ENCODE measurements at places on chromosomes 3 and 15. TPM values are rescaled to one million over a fixed set of nuclear protein-coding genes. Genes with fewer than 3 reads are reported as not detected.
A peak's percentile ranks its signal among the peaks of the same experiment; 100 is the strongest.

Gene DAPK2
- 5.2 TPM for total RNA-seq

Gene CDCP1
- 124 TPM for total RNA-seq

Gene ILDR1
- total RNA-seq = 5.6 TPM

Gene CYP1A1
- 2.3 TPM for total RNA-seq

Gene C3orf20
- total RNA-seq = not detected

Gene B3GALNT1
- total RNA-seq = 125 TPM

Gene BRK1
- 110 TPM for total RNA-seq

Gene TMCO5A
- total RNA-seq = not detected

Gene UROC1
- not detected for total RNA-seq

Gene TRPC1
- total RNA-seq = 1.7 TPM

Gene CADPS
- not detected for total RNA-seq

Gene DNAJB8
- not detected for total RNA-seq

Gene NRROS
- 0.29 TPM for total RNA-seq

Gene PLA2G4E
- total RNA-seq = not detected

Gene FAM107A
- total RNA-seq = 0.29 TPM

Gene SGO1
- 12.6 TPM for total RNA-seq

Gene IQCF5
- total RNA-seq = not detected

Gene ANKRD34C
- not detected for total RNA-seq

DNA sequence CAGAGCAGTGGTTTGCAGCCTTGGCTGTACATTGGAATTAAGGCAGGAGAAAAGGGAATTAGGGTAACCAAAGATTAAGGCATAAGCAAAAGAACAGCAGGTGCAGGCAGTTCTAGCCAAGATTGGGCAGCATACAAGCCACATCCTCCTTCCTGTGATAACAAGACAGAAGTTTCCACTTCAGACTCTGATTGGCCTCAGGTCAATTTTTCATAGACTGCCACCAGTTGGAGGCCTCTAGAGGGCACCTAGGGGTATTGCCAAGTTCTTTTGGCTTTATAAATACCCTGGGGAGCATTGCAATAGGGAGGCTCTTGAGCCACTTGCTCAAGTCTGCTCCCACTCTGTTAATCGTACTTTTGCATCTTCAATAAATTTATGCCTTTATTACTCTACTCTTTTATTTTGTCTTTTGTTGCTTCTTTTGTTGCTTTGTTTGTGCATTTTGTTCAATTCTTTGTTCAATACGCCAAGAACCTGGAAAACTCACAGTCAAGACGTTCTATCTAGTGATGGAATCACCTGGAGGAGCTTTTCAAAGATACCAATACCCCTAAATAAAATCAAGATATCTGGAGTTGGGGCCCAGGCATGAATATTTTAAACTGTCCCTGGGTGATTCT, 32.2 kb upstream of the FMN1 start:
- peak; percentile 81 for DNase-seq

DNA sequence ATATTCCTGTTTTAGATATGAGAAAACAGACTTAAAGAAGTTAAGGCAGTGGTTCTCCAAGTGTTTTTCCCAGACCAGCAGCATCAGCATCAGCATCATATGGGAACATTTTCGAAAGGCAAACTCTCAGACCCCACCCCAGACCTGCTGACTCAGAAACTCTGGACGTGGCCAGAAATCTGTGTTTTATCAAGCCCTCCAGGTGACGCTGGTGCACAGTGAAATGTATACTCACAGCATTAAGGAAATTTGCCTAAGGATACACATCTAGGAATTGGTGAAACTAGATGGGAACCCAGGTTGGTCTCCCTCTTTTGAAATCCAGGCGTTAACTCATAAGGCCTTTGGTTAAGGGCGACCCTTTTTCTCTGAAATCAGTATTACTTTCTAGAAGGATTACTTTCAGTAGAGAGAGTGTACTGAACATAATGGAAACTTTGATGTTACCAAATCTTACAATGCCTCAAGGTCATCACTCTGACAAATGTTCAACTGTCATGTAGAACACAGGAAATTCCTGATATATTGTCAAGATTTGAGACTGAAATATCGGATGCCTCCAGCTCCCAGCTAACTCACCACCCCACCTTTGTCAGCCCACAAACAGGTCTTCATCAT, 910.2 kb downstream of the ROBO1 start:
- DNase-seq = peak; percentile 63

- no peak for DNase-seq
Observed at GRCh38 chr3:32453346-32453745, 49.3 kb downstream of the CMTM6 start.

- DNase-seq = no peak
Observed at GRCh38 chr15:98878862-98879261, 128.7 kb downstream of the PGPEP1L start.

GRCh38 chr3:20401253-20401652, 215.2 kb upstream of the SGO1 start:
- DNase-seq = no peak

DNA sequence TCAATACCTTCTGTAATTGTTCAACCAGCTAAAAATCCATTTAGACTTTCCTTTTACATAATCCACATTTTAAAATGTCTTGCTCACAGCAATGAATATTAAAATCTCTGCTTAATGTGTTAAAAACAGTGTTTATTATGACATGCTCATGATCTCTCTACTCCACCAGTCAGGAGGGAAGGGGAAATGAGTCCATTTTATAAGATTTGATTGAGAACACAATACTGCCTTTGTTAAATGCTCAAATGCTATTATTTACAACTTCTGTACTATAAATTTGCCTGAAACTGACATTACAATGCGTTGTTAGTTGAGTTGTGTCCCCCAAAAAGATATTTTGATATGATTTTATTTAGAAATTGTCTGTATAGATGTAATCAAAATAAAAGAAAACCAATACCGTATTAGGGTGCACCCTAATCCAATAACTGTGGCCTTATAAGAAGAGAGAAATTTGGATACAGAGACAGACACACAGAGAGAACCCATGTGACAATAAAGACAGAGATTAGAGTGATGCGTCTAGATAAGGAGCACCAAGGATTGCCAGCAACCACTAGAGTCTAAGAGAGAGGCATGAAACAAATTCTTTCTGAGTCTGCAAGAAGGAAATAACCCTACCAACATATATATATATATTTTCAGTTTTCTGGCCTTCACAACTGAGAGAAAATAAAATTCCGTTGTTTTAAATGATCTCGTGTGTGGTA, 9.1 kb upstream of the PLSCR4 start:
- DNase-seq = no peak

DNA sequence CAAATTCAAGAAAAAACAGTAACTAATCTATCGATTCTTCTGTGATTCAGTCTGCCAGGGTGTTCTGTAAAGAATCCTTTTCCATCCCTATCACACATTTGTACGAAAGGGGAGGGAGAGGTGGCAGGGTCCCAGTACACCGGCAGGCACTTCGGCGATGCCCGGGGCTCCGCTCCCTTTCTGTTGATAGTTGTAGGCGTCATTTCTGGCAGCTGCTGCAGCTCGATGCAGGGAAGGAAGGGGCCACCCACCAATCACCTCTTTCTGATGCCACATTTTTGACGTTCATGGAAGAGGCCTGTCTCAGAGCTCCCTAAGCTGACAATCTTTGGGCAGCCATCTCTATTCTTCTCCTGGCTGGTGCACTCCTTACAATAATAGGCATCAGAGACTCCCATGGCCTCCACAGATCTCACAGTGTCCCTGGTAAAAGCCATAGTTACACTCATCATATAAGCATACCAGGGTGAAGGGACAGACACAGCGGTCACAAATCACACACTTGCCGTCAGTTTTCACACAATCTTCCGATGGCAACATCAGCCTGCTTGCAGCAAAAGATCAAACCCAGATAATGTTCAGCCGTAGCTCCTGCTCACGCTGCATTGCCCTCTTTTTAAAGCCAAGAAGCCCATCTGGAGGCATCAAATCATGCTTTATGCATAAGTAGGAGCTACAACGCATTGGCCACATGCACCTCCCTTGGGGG, 60.8 kb upstream of the ZBTB38 start:
- DNase-seq = no peak

DNA sequence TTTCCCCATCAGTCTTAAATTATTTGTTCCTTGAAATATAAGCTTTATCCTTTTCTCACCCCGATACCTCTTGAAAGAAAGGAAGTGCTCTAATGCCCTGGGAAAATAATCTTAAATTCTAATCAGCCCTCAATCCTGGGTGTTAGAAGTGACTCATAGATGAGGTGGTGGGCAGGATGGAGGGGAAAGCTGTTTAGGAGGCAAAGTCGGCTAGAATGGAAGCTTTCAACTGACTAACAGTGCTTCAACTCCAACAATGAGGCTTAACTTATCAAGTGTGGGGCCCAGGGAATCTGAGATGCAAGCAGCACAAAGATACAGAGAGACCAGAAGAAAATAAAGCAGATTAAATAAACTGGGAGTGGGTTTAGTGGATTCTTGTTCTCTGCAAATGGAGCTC, 175.8 kb downstream of the EPHB1 start:
- no peak for DNase-seq

GRCh38 chr3:52480768-52481715, 14.1 kb upstream of the STAB1 start:
- DNase-seq = no peak

- DNase-seq = no peak
Observed at GRCh38 chr15:38638811-38639210, 74.2 kb upstream of the RASGRP1 start.

DNA sequence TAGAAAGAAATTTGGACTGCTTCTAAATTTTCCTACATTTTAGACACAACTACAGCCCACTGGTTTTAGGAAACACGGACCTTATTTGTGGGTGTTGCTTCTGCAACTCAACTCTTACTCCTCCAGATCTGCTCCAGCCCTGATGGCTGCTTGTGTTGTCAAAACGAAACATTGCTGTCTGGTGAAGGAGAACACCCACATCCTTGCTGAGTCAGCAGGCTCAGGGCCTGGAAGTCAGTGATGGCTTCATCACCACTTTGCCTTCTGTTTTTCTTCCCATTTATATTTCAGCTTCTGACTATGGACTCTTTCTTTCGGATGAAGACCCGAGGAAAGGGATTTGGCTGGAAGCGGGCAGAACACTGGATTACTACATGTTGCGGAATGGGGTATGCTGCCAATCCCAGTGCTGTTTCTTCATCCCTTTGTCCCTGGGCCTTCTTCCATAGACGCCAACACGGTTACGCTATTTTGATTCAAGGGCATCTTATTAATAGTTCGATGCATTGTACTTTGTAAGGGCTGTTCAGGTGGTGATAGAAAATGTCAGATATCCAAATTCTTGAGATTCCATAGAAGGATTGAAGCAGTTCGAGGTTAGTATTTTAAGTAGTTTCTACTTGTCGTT, 392.6 kb upstream of the TPM1 start:
- DNase-seq = no peak

DNA sequence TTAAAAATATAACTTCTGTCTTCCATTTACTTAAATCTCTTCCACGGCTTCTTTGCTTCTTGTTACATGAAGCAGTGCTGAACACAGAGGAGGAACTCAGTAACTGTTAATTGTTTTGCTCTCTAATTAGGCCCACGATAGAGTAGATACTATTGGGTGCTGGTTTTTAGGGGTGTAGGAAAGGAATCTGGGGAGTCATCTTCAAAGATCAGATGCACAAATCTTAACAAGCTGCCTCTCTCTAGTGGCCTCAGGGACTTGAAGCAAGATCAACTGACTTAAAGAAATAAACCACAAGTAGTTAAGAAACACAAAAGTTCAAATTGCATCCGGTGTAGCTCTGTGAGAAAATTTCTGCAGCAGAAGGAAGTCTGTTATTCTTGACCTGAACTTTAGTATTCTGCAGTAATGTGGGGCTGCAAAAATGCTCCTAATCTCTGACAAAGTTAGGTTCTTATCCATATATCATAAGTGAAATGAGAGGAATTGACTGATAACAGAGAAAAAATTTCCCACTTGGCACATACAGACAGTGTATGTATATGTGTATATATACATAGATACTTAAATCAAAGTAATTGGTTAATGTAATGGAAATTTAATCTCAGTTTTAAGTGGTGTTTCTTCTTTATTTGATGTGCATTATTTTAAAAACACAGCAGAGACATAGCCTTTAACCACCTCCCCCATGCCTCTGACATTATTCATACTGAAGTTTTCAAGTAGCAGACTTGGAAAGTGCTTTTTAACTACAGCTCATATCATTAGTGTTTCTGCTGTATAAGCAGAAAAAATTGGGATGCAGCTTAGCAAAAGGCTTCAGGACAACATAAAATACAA, 51.8 kb downstream of the CHST2 start:
- no peak for DNase-seq

DNA sequence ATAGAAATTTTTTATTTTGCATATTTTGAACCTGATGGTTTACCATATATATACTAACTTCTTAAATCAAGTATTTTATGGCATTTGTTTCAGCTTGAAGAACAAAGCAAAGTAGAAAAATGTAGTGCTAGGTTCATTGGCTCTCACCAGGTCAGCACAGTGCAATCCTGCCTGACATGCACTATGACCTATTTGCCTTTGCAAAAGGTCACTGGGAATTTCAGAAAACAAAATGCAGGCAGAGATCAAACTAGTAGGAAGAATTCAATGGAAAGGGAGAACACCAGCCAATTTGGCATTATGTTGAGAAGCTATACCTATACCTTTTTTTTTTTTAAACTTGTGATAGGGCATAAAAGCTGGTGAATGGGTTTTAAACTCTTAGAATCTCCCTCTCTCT, 329.8 kb upstream of the SGO1 start:
- no peak for DNase-seq

GRCh38 chr3:132606085-132606484, 9.0 kb downstream of the ACKR4 start:
- no peak for DNase-seq

DNA sequence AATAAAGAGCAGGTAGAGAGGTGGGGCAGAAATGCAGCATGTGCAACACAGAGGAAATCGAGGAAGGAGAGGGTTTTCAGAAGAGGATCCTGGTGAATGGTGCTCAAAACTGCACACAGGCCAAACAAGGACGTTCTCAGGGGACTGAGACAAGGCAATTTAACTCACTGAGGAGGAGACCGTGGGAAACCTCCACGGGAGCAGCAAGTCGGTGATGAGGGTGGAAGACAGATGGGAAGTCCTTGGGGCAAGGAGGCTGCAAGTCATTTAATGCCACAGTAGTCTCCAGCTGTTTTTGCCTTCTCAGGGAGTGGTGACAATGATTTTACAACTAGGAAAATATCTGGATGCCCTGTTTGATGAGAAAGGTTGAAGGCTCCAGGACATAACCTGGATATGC, 11.5 kb upstream of the PDIA5 start:
- no peak for DNase-seq

- no peak for DNase-seq
Observed at GRCh38 chr15:44570361-44570760, 33.4 kb downstream of the EIF3J start.

- DNase-seq = no peak
Observed at GRCh38 chr3:190227064-190227463, 95.2 kb downstream of the CLDN1 start.
